ENCODE measurements at places on chromosomes 11 and 22.

DNA sequence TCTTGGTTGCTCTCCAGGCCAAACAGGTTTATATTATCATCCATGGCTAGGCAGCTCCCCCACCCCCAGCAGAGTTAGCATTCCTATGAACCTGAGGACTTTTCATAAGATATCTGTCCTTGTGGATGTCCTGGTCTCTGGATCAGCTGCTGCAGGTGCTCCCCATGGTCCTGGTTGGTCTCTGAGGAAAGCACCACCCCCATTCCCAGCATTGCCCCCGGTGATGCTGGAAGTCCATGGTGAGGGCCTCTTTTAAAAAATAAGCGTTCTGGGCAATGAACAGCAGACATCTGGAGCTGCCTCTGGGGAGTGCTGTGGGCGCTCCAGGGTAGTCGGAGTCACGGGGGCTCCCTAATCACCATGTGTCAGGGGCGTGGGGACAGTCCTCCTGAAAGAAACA lies 26.6 kb downstream of the DKK3 start:
- DNase-seq: no peak

DNA sequence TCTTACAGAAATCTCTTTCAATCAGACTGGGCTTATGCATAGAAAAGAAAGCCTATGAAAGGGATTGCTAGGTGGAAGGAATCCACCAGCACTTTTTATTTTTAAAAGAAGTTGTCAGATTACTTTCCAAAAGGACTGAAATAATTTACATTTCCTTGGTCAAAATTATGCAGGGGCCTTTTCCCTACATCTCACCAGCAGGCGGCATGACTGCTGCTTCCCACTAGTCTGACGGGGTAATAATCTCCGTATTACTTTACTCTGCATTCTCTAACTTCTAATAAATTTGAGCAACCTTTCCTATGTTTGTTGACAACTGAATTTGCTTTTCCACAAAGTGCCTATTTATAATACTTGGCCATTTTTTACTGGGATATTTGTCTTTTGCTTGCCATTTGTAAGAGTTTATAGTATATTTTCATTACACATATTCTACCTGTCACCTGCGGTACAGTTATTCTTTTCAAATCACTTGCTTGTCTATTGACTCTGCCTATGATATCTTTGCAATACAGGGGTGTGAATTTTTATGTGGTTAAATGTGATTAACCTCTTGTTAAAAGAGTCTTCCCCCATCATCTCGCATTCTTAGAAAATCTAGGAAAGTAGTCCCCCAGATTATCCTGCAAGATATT lies 51.9 kb upstream of the USP47 start:
- no peak for DNase-seq

DNA sequence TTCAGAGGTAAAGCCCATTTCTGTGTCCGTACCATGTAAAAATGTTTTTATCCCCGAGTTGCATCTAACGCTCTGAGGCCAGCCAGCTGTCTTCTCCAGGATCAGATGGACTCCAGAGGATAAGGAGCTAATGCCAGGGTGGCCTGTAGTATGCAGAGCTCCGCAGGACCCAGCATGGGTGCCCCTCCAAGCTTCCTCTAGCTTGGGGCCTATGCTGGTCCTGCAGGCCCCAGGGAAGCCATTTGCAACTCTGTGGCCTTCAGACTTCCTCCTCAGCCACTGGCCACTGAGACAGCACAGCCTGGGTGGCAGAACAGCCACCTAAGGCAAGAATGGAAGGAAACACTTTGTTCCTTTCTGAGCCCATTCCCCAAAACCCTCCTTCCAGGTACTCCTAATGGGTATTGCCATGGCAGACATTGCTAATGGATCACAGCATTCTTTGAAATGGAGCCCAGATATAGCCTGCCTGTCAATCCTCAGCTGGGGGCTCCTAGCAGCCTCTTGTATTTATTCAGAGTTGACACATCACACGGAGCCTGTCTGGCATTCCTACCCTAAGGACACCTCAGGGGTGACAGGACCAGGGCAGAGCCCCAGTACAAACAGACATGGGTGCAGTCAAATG lies 4.7 kb downstream of the ADA2 start:
- no peak for DNase-seq

DNA sequence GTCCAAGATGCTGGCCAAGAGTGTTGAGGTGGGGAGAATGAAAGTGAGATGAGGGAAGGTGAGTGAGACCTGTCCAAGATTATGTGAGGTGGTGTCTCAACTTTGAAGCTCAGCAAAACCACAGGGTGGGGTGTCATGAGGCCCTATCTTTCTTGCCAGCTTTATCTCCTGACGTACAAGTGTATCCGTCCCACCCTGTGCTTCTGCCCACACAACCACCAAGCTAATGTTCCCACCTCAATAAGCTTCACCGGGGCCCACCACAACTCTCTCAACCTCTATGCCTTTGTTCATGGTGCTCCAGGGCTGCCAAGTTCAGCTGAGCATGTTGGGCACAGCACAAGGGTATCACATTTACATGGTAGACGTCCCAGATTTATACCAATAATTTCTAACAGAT lies 7.1 kb upstream of the TPST2 start:
- DNase-seq: no peak

- DNase-seq: no peak
Measured at GRCh38 chr11:75118577-75118976, 21.9 kb upstream of the OR2AT4 start.

DNA sequence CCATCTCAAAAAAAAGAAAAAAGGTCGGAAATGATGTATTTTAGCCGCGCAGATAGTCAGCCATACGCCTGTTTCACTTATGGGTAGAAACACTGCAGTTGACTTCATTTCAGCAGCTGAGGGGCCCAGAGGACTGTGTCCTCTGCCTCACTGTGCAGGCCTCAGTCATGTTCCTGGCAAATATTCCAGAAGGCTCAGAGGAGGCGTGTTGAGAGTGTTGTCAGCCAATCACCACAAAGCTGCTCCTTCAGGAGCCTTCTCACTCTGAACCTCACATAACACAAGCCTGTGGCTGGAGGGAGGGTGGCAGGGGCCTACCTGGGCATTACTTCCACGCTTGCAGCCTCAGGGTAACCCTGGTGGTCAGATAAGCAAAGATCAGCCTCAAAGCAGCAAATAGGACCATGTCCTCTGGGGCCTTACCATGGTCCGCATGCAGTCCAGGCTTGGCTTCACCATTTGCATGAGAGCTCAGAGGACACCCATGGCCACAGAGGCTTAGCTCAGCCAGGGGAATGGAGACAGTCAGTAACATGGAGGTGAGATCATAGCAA lies 17.3 kb upstream of the TREH start:
- no peak for DNase-seq

GRCh38 chr22:25492162-25492561 lies 72.3 kb upstream of the GRK3 start:
- no peak for DNase-seq

DNA sequence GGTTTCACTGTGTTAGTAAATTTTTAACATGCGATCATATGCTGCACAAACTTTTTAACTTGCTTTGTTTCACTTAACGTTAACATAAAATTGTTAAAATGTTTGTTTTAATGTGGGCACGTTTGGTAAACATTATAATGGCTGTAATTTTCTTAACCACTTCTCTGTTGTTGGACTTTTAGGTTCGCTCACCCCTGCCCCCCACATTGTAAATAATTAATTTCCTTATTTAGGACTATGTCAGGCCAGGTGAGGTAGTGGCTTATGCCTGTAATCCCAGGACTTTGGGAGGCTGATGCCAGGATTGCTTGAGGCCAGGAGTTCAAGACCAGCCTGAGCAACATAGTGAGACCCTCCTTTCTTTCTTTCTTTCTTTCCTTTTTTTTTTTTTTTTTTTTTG lies 6.7 kb upstream of the DIXDC1 start:
- no peak for DNase-seq

GRCh38 chr11:114236829-114237228 lies 59.4 kb upstream of the NNMT start:
- DNase-seq: no peak

DNA sequence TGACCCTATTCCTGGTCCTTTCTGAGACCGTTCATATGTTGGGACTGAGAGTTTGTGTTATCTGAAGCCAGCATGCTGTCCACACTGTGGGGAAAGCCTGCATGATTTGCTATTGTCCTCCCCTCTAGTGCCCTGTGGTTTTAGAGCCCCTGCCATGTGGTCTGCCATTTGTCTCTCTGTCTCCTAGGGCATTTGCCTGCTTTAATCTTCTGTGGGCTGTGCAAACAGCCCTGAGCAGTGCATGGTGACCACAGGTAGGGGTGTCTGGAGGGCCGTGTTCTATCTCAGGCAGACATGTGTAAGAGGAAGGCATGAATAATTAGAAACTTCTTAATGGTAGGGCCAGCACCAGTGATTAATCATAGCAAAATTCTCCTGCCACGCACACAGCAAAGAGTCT lies 23.0 kb downstream of the AMPD3 start:
- no peak for DNase-seq

GRCh38 chr22:46073683-46074504 lies 76.4 kb upstream of the PPARA start:
- DNase-seq: no peak

DNA sequence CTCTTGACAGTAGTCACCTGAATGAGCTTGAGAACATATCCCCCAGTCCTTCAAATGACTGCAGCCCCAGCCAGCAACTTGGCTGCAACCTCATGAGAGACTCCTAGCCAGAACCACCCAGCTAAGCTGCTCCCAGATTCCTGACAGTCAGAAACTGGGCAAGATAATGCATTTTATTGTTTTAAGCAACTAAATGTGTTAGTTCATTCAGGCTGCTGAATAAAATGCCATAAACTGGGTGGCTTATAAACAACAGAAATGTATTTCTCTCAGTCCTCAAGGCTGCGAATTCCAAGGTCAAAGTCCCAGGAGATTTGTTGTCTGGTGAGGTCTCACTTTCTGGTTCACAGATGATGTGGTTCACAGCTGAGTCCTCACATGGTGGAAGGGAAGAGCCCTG lies 5.8 kb upstream of the PAMR1 start:
- DNase-seq: no peak

- DNase-seq: no peak
Measured at GRCh38 chr11:122698392-122698791, 42.9 kb downstream of the UBASH3B start.

DNA sequence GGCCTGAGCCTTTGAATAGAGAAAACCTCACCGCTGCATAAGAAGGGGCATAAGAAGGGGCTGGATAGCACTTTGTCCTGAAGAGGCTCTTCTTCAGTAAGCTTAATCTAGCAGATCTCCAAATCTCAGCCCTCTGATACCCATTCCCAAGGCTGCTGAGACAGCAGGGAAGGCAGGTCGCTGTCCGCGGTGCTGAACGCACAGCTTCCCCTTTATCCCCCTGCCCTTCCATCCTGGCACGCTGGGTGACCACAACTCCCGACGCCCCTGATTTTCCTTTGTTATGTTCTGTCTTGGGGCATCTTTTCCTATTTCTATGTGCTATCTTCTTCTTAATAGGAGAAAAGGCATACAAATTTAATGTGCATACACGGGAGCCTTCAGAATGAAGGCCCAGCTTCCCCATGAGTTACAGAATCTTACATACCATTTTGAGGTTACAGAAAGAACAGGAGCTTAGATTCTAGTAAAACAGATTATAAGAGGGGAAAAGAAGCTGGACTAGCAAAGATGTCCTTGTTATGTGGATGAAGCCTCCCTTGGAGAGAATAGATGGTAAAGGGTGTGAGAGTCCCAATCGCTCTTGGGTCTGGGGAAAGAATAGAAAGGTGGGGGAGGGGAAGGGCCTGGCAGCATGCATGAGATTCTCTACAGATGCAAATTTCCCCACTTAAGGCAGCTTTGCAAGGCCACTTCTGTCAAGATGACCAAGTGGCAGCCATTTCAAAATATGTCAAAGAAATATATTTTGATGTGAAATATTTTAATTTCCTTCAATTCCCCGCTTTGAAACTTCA lies 5.7 kb upstream of the SULT4A1 start:
- no peak for DNase-seq

GRCh38 chr11:75509020-75509720 lies 16.6 kb downstream of the GDPD5 start:
- DNase-seq: no peak

DNA sequence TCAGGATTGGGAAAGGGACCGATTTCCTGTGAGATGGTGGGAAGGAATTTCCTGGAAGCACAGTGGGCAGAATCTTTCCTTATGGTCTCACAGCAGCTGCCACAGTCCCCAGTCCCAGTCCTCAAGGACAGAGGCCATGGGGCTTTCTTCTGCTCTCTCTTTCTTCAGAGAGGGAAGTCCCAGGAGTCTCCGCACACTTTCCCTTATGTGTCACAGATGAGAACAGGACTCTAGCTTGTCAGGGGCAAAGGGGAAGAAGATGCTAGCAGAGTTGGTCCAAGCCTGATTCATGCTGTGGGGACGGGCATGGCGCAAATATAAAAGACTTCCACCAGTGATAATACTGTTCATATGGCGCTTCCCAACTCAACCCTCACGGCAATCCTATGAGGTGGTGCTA lies 7.5 kb upstream of the PPFIA1 start:
- no peak for DNase-seq

DNA sequence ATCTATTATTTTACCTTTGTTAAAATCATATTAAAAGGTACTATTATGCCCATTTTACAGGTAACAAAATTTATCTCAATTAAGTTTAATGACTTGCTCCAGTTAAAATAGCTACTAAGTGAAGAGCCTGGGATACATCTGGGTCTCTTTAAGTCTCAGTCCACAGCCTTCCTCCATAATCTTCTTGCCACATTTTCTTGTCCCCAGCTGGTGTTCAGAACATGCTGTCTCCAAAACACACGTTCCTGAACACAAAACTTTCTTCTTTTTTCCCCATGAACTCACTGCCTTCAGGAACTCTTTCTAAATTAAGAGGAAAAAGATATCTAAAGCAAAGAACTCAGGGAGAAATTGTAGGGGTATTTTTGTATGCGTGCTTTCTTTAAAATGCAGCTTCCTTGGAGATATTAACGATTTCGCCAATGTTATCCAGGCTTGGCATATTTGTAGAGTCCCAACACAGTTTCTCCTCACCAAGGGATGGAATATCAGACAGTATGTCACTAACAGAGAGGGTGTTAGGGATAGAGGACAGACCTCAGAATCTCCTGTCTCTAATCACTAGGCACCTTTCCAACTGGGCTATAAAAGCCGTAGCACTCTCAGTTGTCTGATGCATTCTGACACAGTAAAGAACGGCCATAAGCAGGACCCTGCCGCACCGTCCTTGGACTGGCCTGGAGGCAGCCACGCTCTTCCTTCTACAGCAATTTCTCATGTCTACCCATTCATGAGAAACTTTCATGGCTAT lies 232.8 kb upstream of the BLID start:
- DNase-seq: no peak
